ENCODE measurements at places on chromosomes 11 and 22.

DNA sequence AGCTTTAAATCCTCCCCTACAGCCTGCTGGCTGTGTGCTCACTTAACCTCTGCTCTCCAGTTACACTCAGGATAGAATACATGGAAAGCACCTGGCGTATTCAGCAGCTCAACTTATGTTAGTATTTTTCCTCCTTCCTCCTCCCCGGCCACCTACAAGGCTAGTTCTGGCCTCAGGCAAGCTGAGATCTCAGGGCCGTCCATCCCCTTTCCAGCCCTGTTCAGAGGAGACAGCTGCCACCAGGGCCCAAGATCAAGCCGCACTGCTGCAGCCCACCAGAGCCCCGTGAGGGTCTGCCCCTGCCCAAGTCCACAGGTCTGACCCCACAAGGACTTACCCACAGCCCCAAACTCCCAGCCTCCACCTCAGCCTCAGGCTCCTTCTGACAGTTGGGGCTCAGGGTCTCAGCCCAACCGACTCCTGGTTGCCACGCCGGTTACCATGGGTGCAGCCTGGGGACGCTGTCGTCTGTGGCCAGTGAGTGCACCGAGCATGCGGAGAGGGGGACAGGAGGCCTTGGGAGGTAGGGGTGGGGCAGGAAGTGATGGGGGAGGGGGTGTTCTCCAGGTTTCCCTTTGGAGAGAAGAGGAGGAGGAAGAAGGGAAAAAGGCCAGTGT, at the start of gene C11orf16:
Gene C11orf16 (minus strand): TSS at position 384 of the 617 bp plus-strand sequence. CDS start 639 bp downstream, outside the sequence.
- DNase-seq: no peak

DNA sequence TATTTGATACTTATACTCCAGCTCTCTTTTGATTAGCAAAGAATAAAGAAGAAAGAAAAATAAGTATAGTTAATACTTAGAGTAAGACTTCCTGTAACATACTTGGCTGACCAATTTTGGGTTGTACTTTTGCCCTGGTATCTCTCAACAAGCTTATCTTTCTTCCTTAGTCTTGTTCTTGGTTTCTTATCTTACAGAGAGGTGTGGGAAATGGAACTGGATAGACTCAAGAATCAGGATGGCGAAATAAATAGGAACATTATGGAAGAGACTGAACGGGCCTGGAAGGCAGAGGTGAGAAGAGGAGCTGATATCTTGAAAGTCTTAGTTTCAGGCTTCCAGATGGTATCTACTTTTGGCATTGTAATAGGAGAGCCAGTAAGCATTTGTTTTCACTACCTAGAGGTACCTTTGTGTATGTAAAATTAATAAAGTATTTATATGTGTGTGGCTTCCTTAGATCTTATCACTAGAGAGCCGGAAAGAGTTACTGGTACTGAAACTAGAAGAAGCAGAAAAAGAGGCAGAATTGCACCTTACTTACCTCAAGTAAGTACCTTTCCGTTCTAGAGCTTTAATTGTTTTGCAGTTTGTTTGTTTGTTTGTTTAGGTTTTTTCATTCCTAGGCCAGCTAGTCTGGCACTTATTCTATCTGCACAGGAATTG, 11.3 kb upstream of the BACE1-AS start:
- DNase-seq: no peak

GRCh38 chr22:45776313-45776585, 104.6 kb downstream of the ATXN10 start:
- DNase-seq: no peak

GRCh38 chr11:59923813-59924212, 14.4 kb upstream of the OOSP1 start:
- no peak for DNase-seq

DNA sequence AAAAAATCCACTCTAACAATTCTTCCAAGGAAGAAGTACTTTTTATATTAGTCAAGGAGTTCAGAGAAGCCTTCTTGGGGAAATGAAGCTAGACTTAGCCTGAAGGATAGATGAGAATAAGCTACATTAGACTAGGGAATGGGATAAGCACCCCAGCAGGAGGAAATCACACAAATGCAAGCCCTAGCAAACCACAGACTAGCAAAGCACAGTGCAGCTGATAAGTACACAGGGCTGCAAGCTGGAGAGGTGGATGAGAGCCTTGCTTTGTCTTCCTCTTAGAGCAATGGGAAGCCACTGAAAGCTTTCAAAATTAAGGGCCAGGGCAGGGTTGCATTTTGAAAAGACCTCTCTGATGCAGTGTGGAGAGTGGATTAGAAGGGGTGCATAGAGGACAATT, 946.2 kb downstream of the LRRC4C start:
- no peak for DNase-seq

- DNase-seq: no peak
Measured at GRCh38 chr11:46456269-46457001, 64.9 kb upstream of the CHRM4 start.

GRCh38 chr11:36288442-36289225, 590 bp downstream of the COMMD9 start:
- no peak for DNase-seq

- DNase-seq: no peak
Measured at GRCh38 chr11:62921201-62921572, at the start of gene CHRM1. Gene CHRM1, minus strand, starts transcription at chr11:62921363. Its CDS starts 10,263 bp downstream, at chr11:62911100.

GRCh38 chr11:79045800-79046304, 395.0 kb downstream of the TENM4 start:
- no peak for DNase-seq

DNA sequence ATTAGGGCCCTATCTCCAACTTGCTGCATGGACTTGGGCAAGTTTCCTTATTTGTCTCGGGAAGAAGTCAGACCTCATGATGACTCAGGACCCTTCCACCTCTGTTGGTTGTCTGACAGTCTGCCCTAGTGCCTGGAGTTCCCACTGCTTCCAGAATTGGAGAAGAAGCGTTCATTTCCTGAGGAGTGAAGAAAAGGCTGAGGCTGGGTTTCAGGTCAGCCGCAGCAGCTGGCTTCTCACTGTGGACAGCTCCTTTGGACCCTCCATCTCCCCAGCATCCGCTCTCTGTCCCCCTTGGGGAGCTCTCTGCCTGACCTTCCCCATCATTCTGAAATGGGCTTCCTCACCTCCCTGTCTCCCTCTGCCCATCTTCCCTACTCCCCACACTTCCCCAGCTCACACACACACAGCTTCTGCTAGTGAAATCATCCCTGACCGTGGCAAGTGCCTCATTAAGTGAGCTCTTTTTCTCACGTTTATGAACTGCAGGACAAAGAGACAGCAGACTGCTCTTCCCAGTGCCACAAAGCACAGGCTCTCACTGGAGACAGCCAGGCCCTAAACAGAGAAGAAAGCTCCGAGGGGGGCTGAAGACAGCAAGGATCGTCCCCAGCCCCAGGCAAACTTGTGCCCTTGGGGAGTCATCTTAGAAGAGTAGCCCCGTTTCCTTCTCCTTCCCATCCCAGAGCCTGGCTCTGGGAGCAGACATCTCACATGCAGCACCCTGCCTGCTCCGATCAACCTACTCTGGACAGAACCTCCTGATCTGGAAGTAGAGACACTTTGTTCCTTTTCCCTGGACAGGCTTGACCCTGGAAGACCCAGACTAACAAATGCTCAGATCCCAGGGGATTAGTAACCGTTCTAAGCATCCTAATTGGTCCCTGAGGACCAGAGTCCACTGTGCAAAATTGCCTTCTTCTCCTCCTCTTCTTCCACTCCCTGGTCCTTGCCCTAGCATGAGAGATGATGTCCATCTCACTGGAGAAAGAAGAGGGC, 157.9 kb downstream of the FEZ1 start:
- no peak for DNase-seq

- DNase-seq: no peak
Measured at GRCh38 chr22:23098718-23099530, 28.6 kb downstream of the GNAZ start.

DNA sequence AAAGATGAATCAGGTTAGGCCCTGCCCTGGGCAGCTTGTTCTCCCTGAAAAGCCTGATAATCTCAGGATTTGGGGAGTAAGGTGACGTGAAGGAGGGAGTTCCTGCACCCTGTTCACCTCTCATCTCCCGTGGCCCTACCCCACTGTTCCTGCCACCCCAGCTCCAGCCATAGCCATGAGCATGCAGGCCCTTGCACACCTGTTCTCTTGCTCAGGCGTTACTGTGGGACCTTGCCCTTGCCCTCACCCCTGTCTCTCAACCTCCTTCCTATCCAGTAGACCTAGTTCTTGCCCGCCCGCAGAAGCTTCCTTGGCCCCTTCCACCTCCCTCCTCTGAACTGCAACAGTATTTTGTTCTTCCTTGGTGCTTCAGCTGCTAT, 15.0 kb downstream of the TSKU start:
- DNase-seq: no peak

DNA sequence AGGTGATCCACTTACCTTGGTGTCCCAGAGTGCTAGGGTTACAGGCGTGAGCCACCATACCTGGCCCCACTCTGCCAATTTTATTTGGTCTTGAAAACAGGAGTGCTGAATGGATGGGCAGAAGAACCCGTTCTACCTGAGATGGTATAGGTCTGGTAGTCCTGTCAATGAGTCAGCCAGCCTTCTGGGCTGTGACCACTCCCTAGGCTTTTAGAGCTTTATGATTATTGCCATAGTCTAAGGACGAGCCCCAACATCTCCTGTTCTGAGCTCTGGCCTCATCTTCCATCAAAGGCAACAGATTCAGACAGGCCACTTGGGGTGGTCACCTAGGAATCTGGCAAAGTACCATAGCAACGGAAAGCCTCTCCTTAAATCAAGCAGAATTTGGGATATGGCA, 11.5 kb downstream of the ZDHHC5 start:
- DNase-seq: no peak

GRCh38 chr22:46598737-46599424, 21.3 kb upstream of the GRAMD4 start:
- DNase-seq: no peak

DNA sequence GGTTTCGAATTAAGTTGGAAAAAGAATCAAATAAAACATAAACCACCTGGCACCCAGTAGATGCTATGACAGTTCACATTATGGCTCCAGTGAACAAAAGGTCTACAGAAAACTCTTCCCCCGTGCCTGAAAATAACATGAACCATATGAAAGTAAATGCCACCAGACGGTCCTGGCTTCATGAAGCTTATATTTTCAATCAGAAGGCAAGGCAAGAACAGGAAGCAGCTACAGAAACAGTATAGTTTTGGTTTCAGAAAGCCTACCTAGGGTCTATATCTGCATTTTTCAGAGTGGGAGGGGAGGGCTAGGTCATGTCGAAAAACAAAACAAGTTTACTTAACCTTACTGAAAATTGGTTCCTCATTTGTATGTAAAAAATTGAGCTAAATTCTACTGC, 9.8 kb downstream of the RAB30 start:
- DNase-seq: no peak

DNA sequence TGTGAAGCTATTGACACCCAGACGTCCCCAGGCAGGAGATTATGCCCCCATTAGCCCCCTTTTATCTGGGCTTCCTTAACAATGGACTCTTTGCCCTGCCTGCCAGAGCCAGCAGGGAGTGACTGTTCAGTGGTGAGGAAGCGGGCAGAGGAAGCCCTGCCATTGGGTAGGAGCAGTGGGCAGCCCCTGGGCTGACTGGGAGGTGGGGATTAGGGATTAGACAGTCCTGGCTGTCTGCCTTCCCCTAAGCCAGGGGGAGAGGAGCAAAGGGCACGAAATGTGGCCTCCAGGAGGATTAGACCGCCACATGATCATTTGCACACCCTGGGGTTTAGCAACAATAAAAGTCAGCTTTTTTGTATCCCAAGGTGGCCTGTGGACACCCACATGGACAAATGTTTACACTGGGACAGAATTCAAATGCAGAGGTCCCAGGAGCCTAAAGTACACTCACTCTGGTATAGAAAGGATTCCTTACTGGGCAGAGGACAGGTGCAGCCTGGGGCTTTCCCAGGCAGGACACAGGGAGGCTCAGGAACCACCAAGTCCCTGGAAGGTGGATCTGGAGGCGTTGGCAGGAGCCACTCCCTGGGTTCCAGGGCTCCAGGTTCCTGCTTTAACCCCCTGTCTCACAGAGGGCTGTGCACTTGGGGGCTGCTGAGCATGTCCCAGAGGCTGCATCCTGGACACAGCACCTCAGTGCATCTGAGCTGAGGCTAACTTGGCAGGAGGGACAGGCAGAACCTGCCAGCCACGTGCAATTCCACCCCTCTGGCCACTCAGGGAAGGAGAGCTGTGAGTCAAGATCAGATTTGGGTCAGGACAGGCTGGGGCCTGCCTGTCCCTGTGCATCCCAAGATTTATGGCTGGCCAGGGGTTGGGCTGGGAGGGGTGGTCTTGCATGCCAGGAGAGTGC, 2.1 kb downstream of the PNPLA3 start:
- no peak for DNase-seq

- DNase-seq: no peak
Measured at GRCh38 chr11:102729849-102730815, 5.4 kb upstream of the MMP8 start.

- DNase-seq: no peak
Measured at GRCh38 chr11:85540635-85541205, 86.4 kb downstream of the DLG2 start.

- DNase-seq: no peak
Measured at GRCh38 chr11:120173807-120174206, 35.9 kb upstream of the TRIM29 start.

GRCh38 chr11:96204721-96205459, 138.1 kb downstream of the MAML2 start:
- DNase-seq: no peak

DNA sequence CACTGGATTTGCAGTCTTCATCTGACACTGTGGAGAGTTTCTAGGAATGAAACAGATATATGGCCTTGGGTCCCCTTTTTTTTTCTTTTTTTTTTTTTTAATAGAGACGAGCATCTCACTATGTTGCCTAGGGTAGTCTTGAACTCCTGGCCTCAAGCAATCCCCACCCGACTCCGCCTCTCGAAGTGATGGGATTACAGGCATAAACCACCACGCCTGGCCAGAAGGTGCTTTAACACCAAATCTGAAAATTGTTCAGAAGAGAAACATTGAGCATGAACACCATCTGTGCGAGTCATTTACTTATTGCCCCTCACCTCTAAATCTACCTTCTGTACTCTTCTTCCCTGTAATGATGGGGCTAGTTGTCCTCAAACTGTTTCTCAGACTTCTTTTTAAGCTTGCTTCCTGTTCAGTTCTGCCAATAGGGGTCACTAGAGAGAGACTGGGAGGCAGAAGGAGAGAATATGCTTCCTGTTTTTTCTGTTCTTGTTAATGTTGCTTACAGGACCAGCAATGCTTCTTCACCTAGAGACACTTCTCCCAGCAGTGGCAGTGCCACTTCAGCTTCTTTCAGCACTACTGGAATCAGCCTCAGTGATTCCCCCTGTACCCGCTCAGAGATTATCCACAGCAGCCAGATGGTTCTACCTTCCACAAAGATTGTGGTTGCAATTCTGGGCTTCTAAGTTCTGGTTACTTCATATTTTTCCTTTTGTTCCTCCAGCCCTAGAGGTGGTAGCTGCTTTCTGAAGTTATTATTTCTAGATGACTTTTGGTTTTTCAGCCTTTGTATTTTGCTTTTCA, 20.8 kb upstream of the ZBED5 start:
- DNase-seq: no peak
